NT2/D1 (cell line): ENCODE measurements at places on chromosomes 3 and 15.

- DNase-seq = no peak
These were observed 69.8 kb downstream of the CPN2 start for GRCh38 chr3:194281306-194281705.

DNA sequence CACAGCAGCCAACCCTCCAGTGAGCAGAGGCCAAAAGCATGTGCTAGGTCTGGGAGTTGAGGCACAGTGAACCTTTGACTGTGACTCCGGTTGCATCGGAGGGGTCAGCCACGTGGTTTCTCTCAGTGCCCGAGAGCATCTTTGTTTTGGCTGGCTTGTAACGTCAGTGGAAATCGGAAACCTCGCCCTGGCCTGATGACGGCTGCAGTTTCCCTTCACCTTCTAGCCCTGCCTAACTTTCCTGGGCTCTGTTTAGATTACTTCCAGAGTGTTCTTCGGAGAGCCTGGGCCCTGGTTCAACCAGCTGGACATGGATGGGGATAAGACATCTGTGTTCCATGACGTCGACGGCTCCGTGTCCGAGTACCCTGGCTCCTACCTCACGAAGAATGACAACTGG, 56.6 kb downstream of the MESD start:
- no peak for DNase-seq

GRCh38 chr3:125398952-125399351, 23.8 kb upstream of the ZNF148 start:
- no peak for DNase-seq

DNA sequence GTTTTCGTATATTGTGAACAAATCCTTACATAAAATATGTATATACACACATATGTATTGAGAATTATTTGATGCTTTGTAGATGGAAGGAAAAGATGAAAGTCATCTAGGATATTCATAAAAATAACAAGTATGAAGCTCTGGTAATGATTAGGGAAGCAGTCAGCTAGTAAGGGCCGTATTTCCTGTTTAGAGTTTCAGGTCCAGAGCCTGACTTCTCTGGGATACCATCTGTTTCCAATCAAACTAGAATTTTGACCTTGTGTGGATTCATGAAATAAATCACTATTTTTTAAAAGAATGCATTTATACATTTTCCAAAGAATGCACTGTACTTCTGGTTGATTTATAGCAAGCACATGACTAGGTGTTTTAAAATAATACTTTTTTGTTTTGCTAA, 156.1 kb upstream of the CGNL1 start:
- DNase-seq = no peak

DNA sequence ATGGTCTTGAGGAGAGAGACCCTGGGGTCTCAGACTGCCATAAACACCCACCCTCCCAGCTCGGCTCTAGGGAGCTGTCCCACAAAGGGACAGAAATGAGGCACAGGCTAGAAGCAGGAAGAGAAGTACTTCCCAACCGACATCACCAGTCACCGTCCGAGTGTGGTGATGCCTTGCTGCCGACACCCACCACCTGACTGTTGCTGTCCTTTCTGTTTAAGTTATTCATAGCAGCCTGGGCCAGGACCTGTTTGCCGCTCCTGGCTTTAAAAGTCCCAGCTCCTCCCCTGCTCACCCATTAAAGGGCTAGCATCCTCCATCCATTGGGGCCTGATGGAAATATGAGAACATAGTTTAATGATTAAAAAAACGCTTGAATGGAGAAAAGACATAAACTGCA, 13.2 kb upstream of the SPG11 start:
- no peak for DNase-seq
